Right lung (tissue), 10 donors: ENCODE measurements at places on chromosomes 6 and 20. TPM values are rescaled to one million over a fixed set of nuclear protein-coding genes. Genes with fewer than 3 reads are reported as not detected.
A peak's percentile ranks its signal among the peaks of the same experiment; 100 is the strongest.

The MCCD1 gene
- not detected for polyA plus RNA-seq

The SIRPA gene
- polyA plus RNA-seq = 11.6 TPM

The COL11A2 gene
- polyA plus RNA-seq = 10.8 TPM

The SRF gene
- 20.5 TPM for polyA plus RNA-seq

The HCRTR2 gene
- 0.12 TPM for polyA plus RNA-seq

The BHLHE23 gene
- polyA plus RNA-seq = not detected

The LSM2 gene
- polyA plus RNA-seq = 83.7 TPM

DNA sequence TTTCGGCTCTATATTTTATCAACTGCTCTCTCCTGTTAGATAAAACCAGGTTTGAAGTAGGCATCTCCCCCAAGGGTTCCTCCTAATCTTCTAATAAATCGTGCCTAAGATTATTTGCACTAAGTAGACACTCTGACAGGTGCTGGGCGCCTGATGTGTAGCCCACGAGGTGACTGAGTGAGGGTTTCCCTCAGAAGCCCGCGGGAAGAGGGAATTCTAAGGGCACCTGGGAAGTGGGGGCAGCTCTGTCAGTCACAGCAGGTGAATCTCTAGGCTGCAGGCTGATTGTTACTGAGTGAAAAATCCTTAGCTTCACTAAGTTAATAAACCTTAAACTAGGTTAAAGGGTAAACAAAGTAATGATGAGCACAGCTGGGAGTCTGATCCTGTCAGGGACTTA lies 68.2 kb downstream of the PXDC1 start:
- no peak for DNase-seq

- DNase-seq = no peak
Measured at GRCh38 chr6:157068691-157069324, 254.5 kb downstream of the TMEM242 start.

DNA sequence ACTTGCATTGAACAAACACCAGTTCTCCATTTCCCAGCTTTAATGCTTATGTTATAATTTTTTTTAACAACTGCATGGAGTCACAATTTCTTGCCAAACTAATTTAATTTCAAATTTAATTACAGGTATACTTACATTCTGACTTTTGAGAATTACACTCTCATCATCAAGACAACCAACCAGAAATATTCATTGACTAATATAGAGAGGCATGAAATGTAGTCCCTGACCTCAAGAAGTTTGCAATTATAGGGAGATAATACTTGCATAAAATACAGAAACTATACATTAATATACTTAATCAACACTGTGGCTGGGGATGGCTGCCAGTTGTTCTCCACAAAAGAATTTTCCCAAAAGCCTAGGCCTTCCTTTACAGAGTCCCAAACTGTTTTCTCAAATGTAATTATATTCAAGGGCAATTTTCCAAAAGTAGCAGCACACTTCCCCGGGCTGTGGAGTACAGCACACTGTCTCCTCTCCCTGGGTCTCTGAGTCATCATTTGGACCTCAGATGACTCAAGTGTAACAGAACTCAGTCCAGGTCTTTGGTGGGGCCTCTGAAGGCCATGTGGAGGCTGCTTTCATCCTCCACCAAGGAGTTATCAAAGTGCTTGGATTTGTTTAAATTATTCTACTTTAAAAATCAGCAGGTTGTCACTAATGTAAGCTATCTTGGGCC lies 114.1 kb downstream of the KIF16B start:
- DNase-seq = no peak

GRCh38 chr6:149545754-149546471 lies at the start of gene PPIL4:
PPIL4 (minus strand) TSS chr6:149546043; CDS start chr6:149546005, 38 bp downstream.
- peak; percentile 98 for DNase-seq

GRCh38 chr6:56938649-56939191 lies 16.2 kb upstream of the BEND6 start:
- no peak for DNase-seq

GRCh38 chr6:158185729-158186456 lies 17.7 kb downstream of the GTF2H5 start:
- DNase-seq = no peak

DNA sequence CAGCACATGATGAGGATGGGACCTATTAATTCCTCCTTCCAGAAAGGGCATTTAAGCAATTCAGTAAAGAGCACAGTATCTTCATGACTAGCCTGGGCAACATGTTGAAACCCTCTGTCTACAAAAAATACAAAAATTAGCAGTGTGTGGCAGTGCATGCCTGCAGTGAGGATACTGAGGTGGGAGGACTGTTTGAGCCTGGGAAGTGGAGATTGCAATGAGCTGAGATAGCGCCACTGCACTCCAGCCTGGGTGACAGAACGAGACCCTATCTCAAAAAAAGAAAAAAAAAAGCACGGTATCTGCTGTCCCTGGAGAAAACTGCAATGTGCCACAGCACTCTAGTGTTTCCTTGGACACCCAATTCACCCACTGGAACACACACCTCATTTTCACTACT lies 18.4 kb downstream of the SAMD3 start:
- no peak for DNase-seq

GRCh38 chr20:12969071-12969669 lies 39.6 kb upstream of the SPTLC3 start:
- DNase-seq = no peak

DNA sequence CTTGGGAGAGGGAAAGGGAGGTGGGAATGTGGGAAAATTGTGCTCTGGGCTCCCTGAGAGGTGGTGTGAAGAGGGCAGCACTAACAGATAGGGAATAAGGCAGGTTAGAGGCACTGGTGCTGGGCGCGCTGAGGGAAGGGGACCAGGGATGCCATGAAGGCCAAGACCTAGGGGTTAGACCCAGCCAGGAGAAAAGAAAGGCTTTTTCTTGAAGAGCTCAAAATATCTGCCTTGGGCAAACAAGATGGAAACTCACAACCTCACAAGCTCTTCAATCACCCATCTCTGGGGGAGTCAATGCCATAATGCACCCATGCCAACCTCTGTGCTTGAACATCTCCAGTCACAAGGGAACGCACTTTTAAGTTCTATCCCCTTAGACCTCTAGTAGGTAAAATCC lies 363.6 kb upstream of the CHD6 start:
- DNase-seq = no peak

DNA sequence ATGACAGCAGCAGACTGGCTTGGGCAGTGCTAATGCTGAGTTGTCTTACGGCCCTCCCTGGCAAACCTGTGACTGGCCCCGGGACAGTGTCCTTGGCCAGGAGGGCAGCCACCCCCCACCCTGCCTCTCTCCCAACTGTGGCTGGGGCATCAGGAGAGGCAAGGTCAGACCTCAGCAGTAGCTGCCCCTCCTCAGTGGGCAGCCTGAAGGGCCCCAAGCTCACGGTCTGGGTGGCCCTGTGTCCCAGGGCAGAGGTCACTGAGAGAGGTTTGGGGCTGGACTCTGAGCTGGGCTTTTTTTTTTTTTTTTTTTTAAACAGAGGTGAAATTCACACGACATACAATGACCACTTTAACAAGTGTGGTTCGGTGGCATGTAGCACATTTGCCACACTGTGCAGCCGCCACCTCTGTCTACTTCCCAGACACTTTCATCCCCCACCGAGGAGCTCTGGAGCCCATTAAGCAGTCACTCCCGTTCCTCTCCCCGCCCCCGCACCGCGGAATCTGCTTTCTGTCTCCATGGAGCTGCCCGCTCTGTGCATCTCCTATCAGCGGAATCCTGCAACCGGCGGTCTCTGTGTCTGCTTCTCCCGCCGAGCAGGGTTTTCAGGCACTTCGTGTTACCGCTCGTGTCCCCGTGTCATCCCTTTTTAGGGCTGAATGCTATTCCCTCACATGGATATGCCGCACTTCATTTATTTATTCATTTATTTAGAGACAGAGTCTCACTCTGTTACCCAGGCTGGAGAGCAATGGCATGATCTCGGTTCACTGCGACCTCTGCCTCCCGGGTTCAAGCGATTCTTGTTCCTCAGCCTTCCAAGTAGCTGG lies 67.9 kb upstream of the GATA5 start:
- no peak for DNase-seq

DNA sequence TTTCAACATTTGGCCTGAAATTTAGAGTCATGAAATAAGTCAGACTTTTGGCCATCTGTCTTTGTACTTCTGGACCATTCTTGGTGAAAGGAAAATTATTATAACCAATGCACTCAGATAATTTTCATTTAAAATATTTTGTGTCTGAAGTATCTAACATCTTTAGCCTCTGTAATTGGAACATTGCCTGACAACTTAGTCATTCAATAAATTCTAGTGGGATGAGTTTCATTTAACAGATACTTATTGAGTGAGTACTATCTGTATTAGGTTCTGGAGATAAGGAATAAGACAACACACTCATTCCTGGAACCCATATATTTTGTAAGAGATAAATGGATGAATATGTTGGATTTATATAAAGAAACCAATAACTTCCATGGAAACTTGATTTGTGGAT lies 536.0 kb downstream of the BCKDHB start:
- no peak for DNase-seq

- no peak for DNase-seq
Measured at GRCh38 chr6:80163754-80164187, 57.3 kb downstream of the BCKDHB start.

- no peak for DNase-seq
Measured at GRCh38 chr20:24361541-24361940, 107.9 kb upstream of the SYNDIG1 start.

DNA sequence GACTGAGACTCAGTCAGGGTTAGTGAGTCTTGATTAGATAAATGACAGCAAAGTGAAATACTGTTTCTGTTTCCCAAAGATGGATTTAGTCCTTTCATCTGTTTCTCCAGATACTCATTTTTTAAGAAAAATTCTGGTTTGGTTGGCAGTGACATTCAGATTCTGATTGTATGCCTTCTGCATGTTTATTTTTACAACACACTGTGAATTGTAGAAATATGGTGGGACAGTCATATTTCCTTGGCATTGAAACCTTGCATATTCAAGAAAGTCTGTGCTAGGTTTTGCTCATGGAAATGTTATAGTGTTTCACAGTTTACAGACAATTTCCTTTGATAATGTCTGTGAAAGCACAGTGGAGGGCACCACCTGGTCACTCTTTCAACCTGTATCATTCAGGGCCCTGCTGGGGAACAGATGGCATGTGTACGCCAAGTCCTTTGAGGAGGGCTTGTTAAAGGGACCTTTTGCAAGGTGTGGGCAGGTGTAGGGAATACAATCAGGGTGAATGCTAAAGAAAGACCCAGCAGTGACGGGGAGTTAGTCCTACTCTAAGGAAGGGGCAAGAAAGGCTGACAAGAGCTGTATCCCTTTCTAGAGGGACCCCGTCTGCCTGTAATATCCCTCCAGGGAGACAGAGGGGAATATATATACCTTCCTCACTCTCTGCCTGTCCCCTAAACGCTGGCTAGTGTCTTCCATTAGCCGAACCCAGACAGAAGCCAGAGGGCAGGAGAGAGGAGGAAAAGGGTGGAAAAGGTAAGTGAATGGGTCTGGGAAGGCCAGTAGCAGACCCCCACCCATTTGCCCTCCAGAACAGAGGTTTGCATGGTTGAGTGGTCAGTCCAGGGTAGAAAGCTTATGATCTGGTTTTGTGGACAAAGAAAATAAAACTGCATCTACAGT lies 10.2 kb downstream of the PLCB4 start:
- DNase-seq = no peak

GRCh38 chr6:1383729-1384548 lies 5.4 kb upstream of the FOXF2 start:
- DNase-seq = peak; percentile 59

DNA sequence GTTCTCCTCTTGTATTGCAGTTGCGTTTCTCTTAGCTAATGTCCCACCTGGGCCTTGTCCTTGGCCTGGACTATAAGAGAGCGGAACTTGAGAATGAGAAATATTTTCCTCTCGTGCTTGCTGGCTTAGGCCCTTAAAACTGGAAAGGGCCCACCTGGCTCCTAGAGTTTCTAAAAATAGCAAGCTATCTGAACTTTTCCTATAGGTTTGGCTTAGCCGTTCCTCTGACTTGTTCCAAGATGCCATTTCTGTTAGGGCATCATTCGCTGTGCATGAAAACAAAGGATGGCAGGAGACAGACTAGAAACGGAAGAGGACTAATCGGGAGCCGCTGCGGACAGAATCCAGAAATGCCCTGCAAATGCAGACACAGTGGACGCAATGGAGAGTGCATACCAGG lies 4.5 kb downstream of the RIPOR3 start:
- no peak for DNase-seq

- no peak for DNase-seq
Measured at GRCh38 chr20:38260025-38260377, 534 bp downstream of the KIAA1755 start.

DNA sequence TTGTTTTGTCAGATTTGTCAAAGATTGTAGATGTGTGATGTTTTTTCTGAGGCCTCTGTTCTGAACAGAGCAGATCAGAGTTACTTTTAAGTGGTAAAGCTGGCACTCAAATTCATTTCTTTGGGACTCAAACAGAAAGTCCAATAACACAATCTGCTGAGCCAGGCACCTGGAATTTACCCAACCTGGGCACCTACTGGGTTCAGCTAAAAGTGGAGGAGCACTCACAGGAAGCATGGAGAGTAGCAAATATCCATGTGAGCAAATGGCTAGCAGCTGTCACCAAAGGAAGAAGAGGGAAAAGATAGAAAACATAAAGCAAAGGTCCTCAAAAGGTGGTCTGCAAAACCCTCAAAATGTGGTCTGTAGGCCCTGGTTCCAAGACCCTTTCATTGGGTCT lies 116.8 kb downstream of the FIG4 start:
- no peak for DNase-seq

- no peak for DNase-seq
Measured at GRCh38 chr6:23754197-23754596, 371.8 kb upstream of the NRSN1 start.

GRCh38 chr20:49925901-49926454 lies 10.2 kb upstream of the RNF114 start:
- DNase-seq = no peak

- DNase-seq = no peak
Measured at GRCh38 chr6:159640722-159641482, 52.1 kb downstream of the SOD2 start.

DNA sequence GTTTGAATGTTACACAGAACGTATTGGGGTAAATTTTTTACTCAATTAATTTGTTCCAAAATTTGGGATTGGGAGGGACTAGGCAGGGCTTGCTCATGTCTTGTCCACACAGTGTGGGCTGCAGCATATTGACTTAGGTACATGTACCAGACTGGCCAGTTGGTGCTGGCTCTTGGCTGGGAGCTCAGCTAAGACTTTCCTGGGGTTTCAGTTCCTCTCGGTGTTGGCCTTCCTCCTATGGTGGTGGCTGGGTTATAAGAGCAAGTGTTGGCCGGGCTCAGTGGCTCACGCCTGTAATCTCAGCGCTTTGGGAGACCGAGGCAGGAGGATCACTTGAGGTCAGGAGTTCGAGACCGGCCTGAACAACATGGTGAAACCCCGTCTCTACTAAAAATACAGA lies 4.9 kb downstream of the CENPQ start:
- no peak for DNase-seq
